ENCODE measurements at places on chromosomes 16 and 17. TPM values are rescaled to one million over a fixed set of nuclear protein-coding genes. Genes with fewer than 3 reads are reported as not detected.

The FOXL1 gene
- 0.46 TPM for total RNA-seq

The MINK1 gene
- total RNA-seq = 85.5 TPM

The KRT32 gene
- total RNA-seq = not detected

The JUP gene
- total RNA-seq = 367 TPM

The DNASE1L2 gene
- total RNA-seq = 0.41 TPM

Measured in foreskin keratinocyte (primary cell).